ENCODE measurements at places on chromosomes 6 and 20.
A peak's percentile ranks its signal among the peaks of the same experiment; 100 is the strongest.

DNA sequence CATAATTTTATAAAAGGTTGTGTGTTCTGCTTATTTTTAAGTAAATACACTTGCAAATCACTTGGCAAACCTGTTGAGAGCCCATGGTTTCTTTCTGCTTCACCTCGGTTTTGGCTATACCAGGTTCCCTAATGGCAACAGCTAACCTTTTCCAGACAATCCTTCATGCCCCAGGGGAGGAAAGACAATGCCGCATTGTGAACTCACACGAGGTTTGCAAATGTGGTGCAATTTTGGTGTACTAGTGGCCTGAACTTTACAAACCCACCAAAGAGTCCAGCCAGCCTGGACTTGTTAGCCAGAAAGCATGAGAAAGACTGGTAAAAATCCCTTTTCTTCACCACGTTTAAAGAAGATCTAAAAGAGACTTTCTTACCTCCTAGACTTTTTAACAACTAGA, 84.8 kb upstream of the SOX4 start:
- DNase-seq = no peak

DNA sequence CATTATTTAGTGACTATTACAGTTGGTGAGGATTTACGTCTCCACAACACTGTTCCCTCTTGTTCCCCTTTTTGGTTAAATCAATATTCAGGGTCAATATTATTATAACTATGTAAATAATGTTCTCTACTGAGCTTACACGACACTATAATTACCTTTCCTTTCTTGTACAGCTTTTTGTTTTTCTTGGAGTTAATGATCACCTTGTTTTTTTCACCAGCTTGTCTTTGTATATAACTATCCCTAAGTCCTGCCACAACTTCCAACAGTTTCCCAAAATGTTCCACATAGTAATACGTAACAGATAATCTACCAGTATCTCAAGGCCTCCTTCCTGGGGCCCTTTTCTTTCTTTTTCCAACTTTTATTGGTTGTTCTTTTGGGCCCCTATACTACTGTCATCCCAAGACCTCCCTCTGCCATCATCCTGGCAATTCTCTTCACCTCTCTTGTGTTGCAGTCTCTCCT, 142.0 kb upstream of the SOX4 start:
- DNase-seq = no peak

DNA sequence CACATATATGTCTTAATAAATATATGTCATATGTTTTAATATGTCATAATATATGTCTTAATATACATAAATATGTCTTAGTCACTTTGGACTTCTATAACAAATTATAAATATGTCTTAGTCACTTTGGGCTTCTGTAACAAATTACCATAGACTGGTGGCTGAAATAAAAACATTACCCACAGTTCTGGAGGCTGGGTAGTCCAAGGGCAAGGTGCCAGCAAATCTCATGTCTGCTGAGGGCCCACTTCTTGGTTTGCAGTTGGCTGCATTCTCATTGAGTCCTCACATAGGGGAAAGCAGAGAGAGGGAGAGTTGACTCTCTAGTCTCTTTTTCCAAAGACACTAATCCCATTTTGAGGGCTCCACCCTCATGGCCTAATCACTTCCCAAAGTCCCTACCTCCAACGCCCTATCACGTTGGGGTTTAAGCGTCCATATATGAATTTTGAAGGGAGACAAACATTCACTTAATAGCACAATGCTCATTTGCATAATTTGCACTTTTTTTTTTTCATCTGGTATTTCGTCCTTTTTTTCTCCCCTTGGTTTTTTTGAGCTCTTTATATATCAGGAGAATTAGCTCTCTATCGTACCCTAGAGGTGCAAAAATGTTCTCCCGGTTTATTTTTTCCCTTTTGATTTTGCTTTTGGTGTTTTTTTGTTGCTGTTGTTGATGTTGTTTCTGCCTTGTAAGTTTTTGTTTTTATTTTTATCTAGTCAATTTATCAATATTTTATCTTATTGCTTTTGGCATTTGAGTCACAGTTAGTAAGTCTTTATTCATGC, 266.4 kb downstream of the PLCB1 start:
- no peak for DNase-seq

DNA sequence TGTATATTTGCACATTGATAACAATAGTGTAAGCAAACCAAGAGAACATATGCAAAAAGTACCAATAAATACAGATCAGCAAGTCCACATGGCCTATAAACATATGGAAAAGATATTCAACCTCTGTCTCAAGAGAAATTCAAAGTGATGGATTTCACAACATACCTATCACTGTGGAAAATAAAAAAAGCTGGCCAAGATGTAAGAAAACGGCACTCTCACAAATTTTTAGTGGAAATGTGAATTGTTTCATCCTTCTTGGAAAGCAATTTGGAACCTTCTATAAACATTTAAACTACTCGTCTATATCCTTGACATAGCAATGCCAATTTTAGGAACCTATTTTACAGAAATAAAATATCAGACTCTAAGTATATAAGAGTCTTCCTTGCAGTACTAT, 559.8 kb downstream of the QKI start:
- DNase-seq = no peak

DNA sequence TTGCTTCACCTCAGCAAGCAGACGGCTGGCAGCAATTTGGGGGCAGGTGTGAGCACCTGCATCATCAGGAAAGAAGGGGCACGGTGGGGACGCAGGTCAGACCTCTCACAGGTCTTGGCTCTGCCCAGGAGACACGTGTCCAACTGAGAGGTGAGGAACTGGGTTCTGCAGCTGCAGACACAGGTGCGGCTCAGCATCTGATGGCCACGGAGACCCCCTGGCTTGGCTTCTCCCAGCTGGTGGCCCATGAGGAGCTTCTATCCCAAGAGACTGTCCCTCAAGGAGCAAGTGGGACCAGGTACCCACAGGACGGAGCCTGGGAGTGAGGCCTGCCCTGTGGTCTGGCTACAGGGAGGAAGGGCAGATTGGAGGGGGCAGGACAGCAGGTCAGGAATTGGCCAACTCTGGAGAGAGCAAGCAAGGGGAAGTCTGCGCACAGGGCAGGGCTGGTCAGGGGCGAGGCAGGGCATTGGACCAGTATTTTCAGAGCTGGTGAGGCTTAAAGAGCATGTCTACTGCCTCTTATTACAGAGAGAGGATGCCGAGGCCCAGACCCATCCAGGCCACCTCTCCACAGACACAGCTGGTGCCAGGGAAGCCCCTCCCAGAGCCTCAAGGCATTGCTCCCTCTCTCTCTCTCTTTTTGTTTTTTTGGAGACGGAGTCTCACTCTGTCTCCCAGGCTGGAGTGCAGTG, 4.2 kb downstream of the STMN3 start:
- peak; percentile 52 for DNase-seq

- DNase-seq = no peak
Measured at GRCh38 chr20:63500902-63501817, 2.3 kb upstream of the EEF1A2 start.

DNA sequence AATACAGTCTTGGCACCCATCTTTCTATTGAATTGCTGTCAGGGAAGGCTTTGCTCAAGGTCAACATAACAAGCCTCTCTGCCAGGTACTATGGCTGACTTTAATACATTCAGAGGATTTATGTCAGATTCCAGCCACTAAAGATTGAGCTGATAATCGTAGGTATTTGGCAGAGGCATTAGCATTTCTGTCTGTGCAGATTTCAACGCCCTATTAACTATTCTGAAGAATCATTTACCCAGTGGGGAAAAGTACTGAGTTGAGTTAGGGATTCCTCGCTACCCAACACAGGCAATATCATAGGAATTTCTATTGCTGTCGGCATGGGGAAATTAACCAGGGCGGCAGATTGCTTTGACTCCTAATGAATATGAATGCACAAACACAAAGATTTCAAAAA, 233.7 kb upstream of the SPTLC3 start:
- DNase-seq = no peak

GRCh38 chr6:111306104-111306888, 176.7 kb downstream of the REV3L start:
- DNase-seq = no peak

DNA sequence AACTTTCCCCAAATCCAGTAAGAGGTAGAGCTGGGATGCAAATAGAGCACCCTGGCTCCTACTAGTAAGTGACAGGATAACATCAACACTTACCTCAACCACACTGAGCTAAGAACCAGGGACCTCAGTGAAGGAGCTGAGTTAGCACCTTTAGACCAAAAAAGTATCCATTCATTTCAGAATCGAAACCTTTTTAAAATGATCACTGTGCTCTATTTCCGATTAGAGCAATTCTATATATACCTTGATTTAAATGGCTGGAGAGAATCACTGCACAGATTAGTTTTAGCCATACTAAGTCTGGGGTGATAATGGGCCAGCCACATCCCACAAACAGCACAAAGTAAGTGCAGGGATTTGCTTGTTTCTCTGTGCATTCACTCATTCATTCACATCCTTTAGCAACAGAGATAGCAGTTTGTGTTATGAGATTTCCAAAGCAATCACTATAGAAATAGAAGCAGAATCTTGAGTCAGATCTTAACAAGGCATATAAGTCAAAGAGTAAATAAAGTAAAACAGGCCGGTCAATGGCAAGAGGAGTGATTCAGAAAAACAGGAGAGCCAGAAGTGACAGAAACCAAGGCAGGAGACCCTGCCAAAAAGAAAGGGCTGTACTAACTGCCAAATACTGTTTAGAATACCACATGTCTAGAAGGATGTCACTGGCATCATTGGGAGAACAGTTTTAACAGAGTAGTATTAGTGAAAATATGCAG, 136.3 kb downstream of the KIF13A start:
- no peak for DNase-seq

DNA sequence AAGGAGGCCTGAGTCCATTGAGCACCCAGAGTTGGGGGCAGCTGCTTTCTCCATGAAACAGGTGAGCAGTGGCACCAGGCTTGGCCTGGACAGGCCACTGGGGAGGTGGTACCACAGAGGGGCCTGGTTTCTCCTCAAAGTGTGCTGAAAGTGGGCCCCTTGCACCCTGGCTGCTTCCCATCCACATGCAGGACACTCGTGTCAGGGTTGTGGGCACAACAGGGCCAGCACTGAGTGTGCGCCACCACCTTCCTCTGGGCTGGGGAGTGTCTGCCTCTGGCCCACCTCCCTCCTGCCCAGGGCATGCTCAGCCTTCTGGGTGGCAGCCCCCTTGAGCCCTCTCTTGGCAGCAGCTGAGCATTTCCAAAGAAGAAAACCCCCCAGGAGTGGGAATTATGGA, 5.2 kb upstream of the SLC22A1 start:
- DNase-seq = no peak

- DNase-seq = no peak
Measured at GRCh38 chr6:12811519-12811918, 95.0 kb downstream of the PHACTR1 start.

DNA sequence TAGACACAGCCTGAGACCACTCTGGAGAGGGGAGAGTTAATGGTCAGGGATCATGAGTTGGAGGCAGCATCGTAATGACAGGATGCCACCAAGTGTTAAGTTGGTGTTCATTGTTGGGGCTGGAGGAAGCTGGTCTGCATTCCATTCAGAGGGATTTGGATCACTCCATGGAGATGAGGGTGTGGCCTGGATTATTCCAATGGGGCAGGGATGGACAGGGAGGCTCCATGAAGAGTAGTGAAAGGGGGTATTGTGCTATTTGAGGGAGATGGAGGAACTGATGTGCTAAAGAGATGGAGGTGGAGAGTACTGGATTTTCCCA, 1.1 kb downstream of the SAPCD1 start:
- DNase-seq = no peak

DNA sequence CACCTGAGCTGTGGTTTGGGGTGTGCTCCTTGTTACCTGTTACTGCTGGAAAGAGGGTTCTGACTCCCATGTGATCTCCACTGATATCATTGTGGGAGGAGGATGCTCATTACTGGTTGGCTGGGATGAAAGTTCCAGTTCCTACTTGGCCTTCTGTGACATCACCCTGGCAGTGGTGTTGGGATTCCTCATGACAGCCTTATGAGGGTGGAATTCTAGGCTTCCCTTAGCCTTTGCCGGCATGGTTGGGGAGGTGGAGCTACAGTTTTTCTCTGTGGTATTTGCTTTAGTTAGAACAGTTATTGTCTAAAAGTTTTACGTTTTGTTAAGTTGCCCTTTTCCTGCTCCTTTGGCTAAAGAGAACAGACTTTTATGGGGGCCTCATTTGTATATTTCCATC, 112.1 kb downstream of the AFG1L start:
- DNase-seq = no peak

GRCh38 chr6:63923139-63923739, 287.6 kb downstream of the PHF3 start:
- no peak for DNase-seq

- no peak for DNase-seq
Measured at GRCh38 chr6:43086022-43086658, 10.0 kb downstream of the PTK7 start.

GRCh38 chr6:12842114-12842513, 125.5 kb downstream of the PHACTR1 start:
- no peak for DNase-seq

- DNase-seq = no peak
Measured at GRCh38 chr20:11468880-11469279, 448.8 kb upstream of the BTBD3 start.

- DNase-seq = no peak
Measured at GRCh38 chr20:14333721-14334120, 3.7 kb downstream of the FLRT3 start.

GRCh38 chr6:146819596-146820320, 221.0 kb downstream of the ADGB start:
- no peak for DNase-seq

DNA sequence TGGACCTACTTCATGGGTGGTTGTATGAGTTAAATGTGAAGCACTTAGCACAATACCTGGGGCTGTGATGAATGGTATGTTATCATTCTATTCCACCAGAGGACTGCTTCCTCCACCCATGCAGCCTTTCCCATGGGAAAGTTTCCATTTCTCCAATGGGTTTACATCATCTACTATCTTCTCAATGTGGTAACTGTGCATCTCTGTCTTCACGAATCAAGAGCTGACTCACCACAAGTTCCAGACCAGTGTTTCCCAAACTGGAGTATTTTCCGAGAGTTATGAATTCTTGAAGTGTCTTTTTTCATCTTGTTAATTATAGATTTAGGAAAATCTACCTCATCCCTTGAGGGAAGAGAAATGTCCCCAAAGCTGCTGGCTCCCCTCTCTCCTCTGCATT, 182.8 kb downstream of the UNC5CL start:
- no peak for DNase-seq

- DNase-seq = no peak
Measured at GRCh38 chr20:7596541-7596940, 343.7 kb downstream of the HAO1 start.

GRCh38 chr20:11799281-11799684, 118.4 kb upstream of the BTBD3 start:
- DNase-seq = no peak
